ENCODE measurements at places on chromosomes 7 and 10.

- DNase-seq, result no peak
These were observed 66.0 kb downstream of the JCAD start for GRCh38 chr10:29993319-29993915.

DNA sequence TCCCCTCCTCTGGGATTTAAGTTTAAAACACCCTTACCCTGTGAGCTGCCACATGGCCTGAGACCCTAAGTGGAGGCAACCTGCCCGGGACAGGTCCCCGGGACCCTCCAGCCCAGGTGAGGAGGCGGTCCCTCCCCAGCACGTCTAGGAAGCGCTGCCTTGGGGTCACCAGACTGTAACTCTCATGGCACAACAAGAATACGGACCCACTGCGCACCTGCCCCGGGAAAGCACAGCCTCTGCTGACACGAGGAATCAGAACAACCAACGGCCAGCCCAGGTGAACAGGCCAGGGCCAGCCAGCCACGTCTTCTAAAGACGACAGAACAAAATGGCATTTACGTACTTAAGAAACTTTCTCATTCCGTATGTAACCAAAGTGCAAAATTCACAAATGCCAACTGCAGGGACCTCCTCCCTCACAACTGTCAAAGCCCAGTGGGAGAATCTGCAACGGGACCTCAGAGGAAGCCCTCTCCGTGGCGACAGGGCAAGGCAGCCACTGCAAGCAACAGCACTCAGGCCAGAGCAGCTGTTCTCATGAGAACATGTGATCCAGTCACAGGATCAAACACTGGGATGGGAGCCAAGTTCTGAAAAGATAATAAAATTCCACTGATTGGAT, 208.4 kb downstream of the DIP2C start:
- no peak for DNase-seq

GRCh38 chr10:77921395-77921794, 5.2 kb downstream of the DLG5 start:
- DNase-seq, result no peak

- no peak for DNase-seq
These were observed 24.7 kb downstream of the GHRHR start for GRCh38 chr7:30988351-30989005.

Data from NCI-H226 (cell line).